GM04503 (cell line): ENCODE measurements at places on chromosomes 1 and 21.

GRCh38 chr1:93708734-93709481 lies 27.3 kb upstream of the BCAR3 start:
- no peak for DNase-seq

GRCh38 chr21:44549525-44550211 lies 1.6 kb downstream of the KRTAP10-2 start:
- DNase-seq = no peak

DNA sequence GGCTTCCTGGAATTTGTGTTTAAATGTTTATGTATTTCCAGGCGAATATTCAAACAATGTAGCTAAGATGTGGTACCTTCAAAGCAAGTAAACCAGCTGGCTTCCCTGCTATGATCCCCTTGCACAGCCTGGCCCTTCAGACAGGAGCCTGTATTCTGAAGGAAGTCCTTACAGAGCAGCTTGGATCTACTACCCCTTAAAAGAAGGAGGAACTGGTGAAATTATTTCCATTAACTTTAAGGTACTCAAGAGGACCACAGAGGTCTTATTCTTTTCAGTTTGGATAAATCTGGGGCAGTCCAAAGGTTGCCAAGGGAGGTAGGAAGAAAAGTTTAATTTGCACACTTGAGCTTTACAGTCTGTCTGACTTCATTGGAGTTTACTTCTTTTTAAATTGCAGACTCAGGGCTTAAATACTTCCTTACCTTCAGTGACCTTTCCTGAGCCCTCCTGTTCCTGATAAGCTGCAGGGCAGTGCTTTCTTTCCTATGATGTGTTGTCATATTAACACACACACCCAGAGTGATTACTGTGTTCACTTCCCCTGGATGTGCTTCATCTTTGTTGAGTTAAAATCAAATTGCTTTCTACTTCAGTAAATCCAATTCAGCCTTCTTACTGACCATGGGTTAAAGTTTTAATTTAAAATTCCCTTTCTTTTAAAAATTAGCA lies 40.5 kb downstream of the DISC1 start:
- DNase-seq = no peak

- no peak for DNase-seq
Measured at GRCh38 chr1:67853704-67854103, 20.4 kb upstream of the GNG12 start.

GRCh38 chr1:102757363-102757762 lies 351.0 kb downstream of the COL11A1 start:
- DNase-seq = no peak

GRCh38 chr1:43426221-43426620 lies 27.5 kb downstream of the HYI start:
- DNase-seq = no peak

DNA sequence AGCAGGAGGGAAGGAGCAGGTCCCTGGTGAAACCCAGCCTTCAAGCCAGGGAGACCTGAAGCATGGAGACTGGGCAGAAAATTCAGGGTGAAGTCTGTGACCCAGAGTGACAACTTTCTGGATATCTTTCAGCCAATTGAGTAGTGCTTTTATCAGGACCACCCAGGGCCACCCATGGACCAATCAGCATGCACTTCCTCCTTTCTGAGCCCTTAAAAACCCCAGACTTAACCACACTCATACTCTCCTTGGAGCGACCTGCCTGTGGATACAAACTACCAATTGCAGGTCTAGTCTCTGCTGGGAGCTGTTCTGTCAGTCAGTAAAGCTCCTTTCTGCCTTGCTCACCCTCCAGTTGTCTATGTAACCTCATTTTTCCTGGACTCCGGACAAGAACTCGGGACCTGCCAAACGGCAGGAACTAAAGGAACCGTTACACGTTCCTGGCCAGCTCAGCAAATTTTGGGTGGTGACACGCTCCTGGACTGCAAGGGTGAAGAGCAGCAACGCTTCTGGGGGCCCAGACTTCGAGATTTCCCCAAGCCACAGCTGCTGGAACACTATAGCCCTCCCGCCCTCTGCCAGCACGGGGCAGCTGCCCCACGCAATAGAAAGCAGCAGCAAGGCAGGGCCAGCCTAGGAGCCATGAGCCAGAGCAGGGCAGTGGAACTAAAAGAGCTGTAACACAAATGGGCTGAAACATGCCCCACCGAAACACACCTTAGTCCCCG lies 1183.4 kb downstream of the AMY1C start:
- no peak for DNase-seq

DNA sequence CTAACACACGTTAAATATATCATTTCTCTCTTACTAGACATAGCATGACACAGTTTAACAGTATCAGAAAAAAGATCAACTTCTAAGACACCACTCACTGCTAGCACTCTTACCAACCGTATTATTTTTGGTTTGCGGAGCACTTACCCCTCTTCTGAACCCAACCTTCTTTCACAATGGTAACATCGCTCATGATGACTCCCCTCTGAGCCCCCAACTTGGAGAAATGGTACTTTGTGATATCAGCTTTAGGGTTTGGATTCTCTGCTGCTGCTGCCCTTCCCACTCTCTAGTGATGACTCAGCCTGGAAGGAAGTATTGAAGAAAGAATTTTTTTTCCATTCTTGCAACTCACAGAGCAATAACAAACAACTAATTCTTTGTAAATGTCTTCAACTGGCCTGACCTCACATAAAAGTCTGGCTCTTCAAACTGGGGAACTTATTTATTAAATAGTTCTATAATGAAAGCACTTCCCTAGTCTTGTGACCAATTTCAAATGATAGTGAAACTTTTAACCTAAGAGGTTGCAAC lies 7.0 kb downstream of the AKT3 start:
- DNase-seq = peak; percentile 74

- DNase-seq = no peak
Measured at GRCh38 chr1:45244660-45245059, 38.3 kb upstream of the ZSWIM5 start.

GRCh38 chr1:106651028-106651762 lies 405.3 kb upstream of the PRMT6 start:
- no peak for DNase-seq

- no peak for DNase-seq
Measured at GRCh38 chr1:1291548-1292441, 11.6 kb downstream of the SCNN1D start.
